ACHN (cell line): ENCODE measurements at places on chromosomes 3 and 15.

- peak; percentile 83 for DNase-seq
These were observed 21.0 kb downstream of the SLCO2A1 start for GRCh38 chr3:134008630-134009156.

GRCh38 chr3:136954251-136954650 lies 3.5 kb upstream of the IL20RB start:
- DNase-seq = no peak

GRCh38 chr3:176087066-176087697 lies 1110.1 kb downstream of the TBL1XR1 start:
- DNase-seq = no peak

DNA sequence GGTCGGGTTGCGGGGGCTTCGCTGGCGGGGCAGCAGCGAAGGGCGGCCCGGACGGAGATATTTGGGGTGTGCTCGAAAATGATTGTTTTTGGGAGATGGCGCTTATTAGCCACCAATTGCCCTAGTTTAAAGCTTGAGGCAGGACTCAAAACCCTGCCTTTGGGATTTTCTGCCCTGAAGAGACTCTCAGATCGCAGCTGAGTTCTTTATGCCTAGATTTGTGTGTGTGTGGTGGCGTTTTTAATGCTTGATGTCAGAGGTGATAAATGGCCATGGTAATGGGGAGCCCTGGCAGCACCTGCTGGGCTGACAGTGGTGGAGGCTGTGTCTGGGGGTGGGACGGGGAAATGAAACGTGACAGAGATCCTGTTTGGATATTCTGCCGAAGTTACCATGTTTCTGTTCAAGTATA lies 604 bp downstream of the KCTD6 start:
- DNase-seq = peak; percentile 11

DNA sequence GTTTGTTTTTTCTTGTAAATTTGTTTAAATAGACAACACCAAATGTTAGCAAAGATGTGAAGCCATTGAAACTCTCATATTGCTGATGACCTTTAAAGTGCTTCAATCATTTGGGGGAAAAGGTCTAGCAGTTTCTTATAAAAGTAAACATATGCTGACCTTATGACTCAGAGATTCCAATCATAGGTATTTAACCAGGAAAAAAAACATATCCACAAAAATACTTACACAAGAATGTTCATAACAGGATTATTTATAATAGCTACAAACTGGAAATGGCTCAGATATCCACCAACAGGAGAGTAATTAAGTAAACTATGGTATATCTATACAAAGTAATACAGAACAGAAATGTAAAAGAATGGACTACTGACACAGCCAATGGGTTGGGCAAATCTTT lies 27.1 kb upstream of the RORA start:
- no peak for DNase-seq

DNA sequence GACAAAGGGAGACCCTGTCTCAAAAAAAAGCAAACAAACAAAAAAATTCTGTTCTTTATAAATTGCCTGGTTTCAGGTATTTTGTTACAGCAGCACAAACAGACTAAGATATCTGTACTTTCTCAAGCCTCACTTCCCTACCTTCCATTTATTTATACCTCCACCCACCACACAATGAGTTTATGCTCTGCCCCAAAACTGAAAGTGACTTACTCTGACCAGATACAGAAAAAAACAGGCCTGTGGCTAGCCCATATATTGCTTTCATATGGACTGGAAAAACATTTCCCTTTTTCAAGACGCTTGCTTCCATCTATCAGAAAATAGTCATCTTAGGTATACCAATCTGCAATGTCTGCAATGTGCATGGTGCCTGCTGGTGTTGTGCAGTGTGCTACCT lies 8.7 kb upstream of the GPD1L start:
- no peak for DNase-seq

- no peak for DNase-seq
These were observed 921 bp downstream of the LMLN start for GRCh38 chr3:197960694-197961581.

- no peak for DNase-seq
These were observed 61.5 kb upstream of the FNDC3B start for GRCh38 chr3:171977860-171978259.

GRCh38 chr3:16290007-16290826 lies 25.2 kb downstream of the OXNAD1 start:
- DNase-seq = peak; percentile 49

DNA sequence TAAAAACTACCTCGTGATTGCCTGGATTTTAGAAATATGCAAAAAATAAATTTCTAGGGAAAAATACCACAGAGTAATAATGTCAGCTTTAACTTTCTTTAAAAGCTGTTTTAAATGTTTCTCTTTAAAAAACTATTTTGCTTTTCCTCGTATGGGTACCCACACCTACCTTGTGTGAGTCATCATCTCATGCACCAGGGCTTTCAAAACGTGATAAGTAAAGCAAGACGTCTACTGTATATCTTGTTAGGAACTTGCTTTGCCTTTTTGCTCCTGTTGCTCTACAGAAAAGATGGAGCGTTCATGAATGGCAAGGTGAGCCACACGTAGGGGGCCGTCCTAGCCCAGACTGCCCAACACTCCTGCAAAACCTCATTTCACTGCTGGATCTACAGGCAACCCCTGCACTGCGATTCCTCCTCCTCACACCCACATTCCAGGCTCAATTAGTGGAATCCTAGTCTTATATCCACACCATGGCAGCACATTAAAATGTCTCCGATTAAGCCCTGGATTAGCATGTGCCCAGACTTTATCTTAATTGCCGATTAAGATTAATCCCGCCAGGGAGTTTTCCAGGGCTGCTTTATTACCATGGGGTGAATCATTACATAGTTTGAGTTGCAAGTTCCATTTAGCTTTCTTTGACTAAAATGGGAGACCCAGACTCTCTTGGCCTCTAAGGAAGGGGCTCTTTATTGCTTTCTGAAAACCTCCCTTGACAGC lies 293.6 kb upstream of the ICE2 start:
- no peak for DNase-seq

DNA sequence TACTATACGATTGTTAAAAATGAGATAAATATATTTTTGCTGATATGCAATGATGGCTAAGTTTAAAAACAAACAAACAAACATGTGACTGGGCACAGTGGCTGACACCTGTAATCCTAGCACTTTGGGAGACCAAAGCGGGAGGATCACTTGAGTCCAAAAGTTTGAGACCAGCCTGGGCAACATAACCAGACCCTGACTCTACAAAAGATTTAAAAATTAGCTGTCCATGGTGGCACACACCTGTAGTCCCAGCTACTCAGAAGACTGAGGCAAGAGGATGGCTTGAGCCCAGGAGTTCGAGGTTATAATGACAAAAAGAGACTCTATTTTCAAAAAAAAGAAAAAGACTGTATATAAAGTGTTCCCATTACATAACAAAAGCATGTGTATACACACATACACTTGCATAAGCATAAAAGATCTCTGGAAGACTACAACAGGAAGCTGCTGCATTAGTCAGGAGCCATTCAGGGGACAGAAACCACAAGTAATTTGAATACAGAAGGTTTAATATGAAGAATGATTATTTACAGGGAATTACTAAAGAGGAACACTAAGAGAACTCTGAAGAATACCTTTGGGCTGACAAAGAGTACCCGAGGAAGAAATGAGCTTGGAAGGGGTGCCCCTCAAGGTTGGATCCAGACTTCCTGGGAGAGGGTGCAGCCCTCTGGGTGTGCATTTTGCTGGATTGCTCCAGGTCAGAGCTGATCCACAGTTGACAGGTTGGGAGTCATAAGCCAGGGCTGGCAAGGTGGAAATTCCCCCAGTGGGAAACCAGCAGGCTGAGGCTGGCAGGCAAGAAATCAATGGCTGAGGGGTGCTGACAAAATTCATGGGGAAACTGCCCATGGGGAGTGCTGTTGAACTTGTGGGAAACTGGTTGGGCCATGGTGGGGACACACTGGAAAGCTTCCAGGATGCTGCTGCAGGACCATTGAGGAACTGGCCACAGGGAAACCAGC lies 9.3 kb upstream of the TM4SF18 start:
- no peak for DNase-seq

- DNase-seq = no peak
These were observed 3.6 kb downstream of the DUOX2 start for GRCh38 chr15:45110256-45110820.
